ENCODE measurements at places on chromosomes 6 and 20.

DNA sequence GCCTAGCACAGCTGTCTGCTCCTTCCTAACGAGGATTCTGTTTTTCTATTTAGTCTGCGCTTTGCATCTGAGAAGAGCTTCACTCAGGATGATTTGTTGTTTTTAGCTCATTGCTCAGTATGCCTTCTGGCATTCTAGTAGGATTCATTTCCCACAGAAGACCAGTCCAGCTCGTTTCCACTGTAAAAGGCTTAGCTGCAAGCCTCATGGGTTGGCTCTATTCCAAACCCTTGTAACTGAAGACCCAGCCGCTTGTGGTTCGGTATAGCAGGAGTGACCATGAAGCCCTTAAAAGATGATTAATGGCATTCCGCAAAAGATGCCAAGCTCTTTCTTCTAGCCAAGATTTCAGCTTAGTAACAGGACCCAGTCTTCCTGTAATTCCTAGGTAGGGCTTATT, 7.2 kb downstream of the ADGRF1 start:
- no peak for DNase-seq

DNA sequence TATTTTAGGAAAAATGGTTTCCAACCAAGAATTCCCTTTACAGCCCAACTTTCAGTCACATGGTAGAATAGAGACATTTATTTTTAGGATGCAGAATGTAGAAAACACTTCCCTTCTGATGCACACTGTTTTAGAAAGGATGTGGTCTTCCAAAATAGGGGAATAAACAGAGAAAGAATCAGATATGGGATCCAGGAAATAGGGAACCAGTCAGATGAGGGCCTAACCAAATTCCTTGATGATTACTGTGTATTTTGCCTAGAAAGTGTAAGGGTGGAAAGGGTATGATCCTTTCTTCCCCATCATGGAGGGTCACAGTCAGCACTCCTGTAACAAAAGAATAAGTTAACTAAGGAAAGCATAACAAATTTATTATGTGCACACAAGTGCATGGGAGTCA, 27.4 kb downstream of the SLX4IP start:
- no peak for DNase-seq

DNA sequence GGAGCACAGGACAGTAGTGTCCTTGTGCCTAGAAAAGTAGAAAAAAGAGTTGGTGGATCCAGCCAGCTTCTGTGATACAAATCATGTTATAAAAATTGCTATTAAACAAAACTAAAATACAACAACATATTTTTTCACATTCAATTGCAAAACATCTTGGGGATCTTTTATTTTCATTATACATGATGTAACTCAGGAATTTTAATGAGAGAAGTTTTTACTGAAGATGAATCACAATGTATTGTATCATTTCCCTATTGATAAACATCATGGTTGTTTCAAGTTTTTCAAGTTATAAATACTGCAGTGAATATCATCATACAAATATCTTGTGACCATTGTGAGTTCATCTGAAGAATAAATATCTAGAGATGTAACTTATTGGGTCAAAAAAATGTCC, 608.0 kb downstream of the PHF3 start:
- DNase-seq, result no peak

DNA sequence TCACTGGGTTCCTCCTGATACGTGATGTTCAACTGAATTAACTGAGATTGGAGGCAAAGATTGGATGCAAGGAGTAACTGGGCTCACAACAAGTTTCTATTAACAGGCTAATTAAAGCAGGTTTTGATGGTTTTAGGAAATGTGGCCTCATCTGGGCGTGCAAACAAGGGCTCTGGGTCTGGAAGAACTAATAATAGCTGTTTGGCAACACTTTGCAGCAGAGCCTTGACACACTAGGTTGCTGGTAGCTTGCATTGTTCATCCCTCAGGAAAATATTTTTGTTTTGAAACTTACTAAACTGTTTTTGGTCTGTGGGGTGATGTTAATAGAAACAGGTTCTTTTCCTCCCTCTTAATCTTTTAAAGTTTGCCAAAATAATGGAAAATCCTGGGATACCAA, 117.2 kb upstream of the CD93 start:
- DNase-seq, result no peak

GRCh38 chr6:10420546-10421157, 5.8 kb upstream of the TFAP2A start:
- no peak for DNase-seq

DNA sequence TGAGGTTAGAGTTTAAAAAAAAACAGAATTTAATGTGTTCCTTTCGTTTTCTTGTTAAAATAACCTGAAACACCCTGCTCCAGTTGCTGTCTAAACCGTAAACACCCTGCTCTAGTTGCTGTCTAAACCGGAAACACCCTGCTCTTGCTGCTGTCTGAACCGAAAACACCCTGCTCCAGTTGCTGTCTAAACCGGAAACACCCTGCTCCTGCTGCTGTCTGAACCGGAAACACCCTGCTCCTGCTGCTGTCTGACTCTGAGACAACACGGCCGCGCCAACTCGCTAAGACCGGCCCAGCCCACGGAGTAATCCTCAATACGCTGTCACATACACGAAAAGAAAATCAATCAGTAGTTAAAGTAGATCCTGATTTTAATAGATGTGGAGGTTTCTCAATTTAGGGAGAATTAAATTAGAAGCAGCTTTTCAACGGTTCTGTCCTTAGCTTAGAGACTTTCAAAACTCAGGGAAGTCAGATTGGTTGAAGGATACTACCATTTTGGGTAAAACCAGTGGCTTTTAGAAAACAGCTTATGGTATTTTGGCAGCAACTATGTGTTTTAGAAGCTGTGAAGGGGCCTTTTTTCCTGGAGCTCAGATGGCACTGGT, 98.3 kb downstream of the RAMACL start:
- no peak for DNase-seq

- no peak for DNase-seq
Observed at GRCh38 chr6:56816370-56816769, 138.5 kb upstream of the BEND6 start.

DNA sequence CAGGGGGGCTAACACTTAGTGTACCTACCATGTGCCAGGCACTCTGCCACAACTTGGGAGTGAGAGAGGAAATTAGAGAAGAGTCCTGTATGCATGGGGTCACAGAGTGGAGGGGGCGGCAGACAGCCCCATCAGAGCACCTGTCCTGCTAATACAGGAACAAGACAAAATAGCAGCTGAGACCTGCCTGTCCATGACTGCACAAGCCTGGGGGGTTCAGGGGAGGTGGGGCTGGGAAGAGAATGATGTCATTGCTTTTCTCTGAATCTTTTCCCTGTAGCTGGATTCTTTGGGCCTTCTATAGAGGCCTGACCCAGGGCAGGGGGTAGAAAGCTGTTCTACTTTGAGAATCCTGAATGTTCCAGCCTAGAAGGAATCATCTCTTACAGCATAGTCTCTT, 37.4 kb downstream of the FOXP4 start:
- no peak for DNase-seq

All from ecto neural progenitor cell (in vitro differentiated cells).